Fibroblast of lung (primary cell): ENCODE measurements at places on chromosomes 4 and X. TPM values are rescaled to one million over a fixed set of nuclear protein-coding genes. Genes with fewer than 3 reads are reported as not detected.

DNA sequence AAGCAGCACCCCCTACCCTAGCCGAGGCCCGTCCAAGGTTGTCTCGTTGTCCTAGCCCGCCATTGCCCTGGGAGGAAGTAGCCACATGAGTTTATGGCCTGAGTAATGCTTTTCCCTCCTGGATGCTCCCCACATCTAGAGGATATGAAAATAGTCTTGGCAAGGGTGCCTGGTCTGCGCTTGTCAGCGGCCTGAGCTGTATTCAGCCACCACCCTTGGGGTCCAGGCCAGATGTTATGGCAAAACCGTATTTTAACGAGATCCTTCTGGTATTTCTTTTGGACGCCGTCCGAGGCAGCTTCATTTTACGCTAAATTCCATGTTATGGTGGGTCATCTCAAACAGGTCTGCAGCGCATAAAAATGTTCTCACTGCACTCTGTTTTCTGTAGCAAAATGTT, 89.3 kb downstream of the GPR143 start:
- no peak for DNase-seq

The NKX6-1 gene
- polyA plus RNA-seq = 0.47 and 0.75 TPM in 2 replicates

DNA sequence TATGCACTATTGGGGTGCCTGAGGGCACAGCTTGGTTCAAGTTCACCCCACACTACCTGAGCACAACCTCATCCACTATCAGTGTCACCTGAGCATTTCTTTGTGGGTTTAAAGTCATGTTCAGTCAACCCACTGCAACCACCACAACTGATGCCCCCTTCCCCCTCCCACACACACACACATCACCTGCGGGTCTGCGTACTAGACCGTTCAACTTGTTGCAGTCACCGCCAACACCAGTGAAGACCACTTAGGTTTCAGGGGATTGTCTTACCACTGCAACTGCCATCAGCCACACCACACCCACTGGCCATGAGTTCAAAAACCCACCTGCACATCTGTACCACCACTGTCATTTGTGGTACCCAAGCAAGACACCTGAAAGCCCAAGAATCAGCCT, 355.0 kb downstream of the SH3BGRL start:
- no peak for DNase-seq

DNA sequence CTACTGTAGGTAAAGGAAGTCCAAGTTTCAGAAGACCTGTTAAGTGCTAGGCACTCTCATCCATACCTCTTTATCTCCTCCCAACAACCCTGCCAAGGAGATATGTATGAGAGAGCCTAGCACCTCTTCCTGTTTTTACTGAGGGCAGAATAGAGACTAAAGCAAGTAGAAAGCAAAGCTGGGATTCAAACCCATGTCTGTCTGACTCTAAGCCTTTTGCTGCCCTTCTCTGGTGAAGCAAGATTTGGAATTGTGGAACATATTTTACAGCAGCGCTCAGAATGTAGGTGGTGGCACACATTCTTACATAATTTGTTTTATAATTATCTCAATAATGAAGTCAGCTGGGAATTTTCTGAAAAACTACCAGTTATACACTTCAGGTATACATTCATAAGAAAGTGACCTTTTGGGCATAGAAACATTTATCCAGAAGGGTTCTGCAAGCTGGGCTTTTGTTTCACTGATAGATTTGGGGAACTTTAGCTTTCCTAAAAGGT, 41.7 kb downstream of the SEPTIN11 start:
- DNase-seq = no peak

GRCh38 chr4:140137671-140138070, 16.3 kb downstream of the MAML3 start:
- peak; percentile 47 for DNase-seq

The CYLC1 gene
- not detected in 2 replicates for polyA plus RNA-seq

- DNase-seq = no peak
These were observed 80.4 kb downstream of the LDB2 start for GRCh38 chr4:16818005-16818404.

The XAGE1A gene
- not detected in 2 replicates for polyA plus RNA-seq

DNA sequence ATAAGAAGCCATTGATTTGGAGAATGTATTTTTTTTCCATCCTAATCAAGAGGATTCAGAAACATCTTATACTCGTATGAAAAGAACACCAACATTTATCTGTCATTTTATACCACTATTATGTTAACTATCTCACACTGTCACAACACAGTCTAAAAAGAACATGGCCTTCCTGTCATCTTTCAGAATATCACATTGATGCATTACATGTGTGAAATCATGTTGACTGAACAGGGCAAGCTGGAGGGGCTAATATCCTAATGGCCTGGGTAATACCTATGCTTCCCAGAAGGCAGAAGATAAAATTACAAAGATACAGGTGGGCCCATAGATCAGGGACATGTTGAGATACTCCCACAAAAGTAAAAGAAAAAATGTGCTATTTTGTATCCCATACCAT, 611.7 kb downstream of the STIM2 start:
- DNase-seq = no peak

- DNase-seq = no peak
These were observed 61.7 kb upstream of the PRSS48 start for GRCh38 chr4:151215295-151215694.

The DMP1 gene
- polyA plus RNA-seq = not detected in 2 replicates

DNA sequence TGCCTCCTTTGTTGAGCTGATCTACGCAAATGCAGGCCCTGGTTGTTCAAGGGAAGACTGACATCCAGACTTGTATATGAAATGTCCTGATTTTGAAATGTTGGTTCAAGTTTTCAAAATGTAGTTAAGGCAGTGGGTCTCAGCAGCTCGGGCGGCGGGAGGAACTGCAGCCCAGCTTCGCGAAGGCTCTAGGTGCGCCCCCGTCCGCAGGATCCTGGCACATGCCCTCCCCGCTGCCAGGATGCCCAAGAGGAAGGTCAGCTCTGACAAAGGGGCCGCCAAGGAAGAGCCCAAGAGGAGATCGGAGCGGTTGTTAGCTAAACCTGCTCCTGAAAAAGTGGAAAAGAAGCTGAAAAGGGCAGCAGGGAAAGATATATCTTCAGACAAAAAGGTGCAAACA, 1310.1 kb downstream of the ADGRL3 start:
- DNase-seq = no peak

DNA sequence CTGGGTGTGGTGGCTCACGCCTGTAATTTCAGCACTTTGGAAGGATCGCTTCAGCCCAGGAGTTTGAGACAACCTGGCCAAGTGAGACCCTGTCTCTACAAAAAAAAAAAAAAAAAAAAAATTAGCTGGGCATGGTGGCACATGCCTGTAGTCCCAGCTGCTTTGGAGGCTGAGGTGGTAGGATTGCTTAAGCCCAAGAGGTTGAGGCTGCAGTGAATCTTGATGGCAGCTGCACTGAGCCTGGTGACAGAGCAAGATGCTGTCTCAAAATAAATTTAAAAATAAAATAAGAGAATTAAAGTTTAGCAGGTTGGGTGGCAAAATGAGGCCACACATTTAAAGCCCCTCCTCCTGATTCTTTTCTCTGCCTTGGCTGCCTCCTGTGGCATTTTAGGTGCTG, 47.1 kb downstream of the HTT start:
- DNase-seq = no peak

DNA sequence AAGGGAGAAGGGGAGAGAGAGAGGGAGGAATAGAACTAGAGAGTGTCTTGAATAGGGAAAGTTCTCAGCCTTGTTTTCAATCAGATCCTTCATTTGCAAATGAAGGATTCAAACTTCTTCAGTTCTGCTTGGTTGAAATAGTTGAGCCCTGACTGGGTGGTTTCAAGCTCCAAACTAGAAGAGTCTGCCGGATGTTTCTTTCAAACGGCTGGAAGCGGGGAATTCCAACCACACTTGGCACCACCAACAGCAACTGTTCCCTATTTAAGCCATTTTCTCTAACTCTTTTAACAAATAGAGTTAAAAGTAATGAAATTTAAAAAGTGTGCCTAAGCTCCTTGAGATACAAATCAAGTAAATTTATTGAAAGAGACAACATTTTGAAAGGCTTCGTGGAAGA, 67.5 kb upstream of the DDX60 start:
- no peak for DNase-seq

GRCh38 chrX:69028006-69028760, 137.1 kb downstream of the PJA1 start:
- no peak for DNase-seq

DNA sequence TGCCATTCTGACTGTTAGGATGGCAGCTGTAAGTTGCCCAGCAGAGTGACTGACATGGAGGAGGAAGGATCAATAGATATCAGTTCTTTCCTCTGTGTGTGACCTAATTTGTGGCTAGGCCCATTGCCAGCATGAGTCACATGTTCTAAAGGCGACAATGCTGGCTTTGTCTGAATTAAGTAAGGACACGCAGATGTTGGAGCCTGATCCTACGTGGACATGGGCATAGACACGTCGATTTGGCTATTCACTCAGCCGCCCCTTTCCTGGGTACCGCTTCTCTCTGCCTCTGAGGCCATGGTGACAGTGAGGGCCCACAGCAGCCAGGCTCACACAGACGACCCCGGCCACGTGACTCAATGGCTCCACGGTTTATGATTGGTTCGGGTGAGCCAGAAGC, 16.3 kb downstream of the PROM1 start:
- DNase-seq = no peak

DNA sequence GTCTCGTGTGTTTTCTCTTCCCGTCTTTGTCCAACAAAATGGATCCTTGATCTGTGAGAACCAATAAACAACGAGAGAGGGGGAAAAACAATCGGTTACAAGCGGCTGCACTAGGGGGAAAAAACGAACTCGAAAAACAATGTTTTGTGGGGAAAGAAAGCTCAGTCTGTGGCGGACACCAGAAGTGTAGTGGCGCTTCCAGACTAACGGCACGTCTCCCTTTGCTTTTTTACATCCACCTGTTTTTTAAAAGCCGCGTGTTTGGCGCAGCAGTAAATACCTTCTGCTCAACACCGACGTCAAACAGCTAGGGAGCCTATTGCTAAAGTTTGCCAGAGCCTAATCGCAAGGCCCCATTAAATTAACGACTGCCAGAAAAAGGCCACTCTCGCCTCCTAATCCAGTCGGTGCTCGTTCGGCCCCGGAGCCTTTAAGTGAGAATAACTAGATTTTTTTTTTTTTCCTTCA, 3.3 kb downstream of the NKX6-1 start:
- no peak for DNase-seq

- DNase-seq = peak; percentile 23
These were observed 1.4 kb downstream of the MAMLD1 start for GRCh38 chrX:150364347-150365050.

DNA sequence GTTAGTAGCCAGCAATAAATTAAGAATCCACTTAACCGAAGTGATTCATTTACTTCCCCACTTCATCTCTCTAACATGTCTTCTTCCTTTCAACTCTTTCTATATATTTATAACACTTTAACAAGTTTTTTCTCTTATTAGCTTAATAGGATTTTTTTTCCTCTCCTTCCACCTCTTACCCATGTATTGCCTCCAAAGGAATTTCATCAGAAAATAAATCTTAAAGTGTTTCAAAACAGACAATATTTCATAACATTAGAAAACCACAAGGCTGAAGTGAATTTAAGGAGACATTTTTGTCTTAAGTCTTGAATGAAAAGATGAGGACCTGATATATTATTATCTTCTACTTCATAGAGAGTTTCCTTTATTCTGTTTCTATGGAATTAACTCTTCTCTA, 101.5 kb downstream of the PDGFC start:
- peak; percentile 67 for DNase-seq

GRCh38 chrX:9376111-9376510, 88.7 kb upstream of the TBL1X start:
- no peak for DNase-seq

The NLGN3 gene
- 0.41 and 0.71 TPM in 2 replicates for polyA plus RNA-seq
